ENCODE measurements at places on chromosomes 2 and 18.

DNA sequence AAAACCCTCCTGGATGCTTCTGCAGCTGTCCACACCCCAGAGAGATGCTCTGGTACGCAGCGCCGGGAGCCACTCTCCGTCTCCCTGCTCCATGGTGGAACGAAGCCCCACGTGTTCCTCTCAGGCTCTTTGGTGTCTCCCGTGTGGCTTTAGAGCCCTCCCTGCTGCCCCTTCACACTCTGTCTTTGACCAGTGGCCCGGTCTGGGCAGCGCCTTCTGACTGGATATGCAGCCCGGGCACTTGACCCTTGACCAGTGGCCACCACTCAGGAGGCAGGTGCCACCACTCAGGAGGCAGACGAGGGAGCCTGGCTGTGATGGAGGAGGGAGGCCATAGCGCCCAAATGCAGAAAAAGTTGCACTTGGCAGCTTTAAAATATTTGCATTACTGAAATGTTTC is 214.5 kb upstream of the SALL3 start:
- DNase-seq = no peak

DNA sequence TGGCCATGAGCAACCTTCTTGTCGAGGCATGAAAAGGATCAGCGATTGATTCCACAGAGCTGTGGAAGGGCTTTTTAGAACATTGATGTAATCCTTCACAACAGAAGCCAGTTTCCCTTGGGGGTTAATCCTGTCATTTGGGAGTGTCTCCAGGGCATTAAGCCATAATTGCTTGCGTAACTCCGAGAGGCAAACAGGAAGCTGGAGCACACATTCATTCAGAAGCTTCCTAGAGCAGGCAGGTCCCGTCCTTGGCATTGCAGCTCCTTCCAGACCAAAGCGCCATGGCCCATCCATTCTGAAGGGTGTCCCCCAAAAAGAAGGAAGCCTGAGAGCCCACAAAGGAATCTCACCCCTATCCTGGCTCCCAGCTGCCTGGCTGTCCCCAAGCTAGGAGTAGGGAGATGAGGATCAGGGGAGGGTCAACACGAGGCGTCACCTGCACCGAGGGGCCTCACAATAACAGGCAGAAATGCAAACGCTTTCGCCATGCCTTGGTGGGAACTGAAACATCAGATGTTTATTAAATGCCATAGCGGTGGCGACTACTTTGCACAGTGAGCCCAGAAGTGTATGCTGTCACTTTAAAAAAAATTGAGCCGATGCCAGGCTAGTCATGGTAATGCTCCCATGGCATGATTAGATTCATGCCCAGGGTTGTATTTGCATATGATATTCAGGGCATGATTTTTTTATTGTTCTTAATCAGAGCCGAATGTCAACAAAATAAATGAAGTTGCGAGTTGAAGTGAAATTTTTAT is 339.4 kb downstream of the BCL11A start:
- no peak for DNase-seq

- no peak for DNase-seq
These were observed 28.5 kb downstream of the GALNT1 start for GRCh38 chr18:35610089-35610488.

DNA sequence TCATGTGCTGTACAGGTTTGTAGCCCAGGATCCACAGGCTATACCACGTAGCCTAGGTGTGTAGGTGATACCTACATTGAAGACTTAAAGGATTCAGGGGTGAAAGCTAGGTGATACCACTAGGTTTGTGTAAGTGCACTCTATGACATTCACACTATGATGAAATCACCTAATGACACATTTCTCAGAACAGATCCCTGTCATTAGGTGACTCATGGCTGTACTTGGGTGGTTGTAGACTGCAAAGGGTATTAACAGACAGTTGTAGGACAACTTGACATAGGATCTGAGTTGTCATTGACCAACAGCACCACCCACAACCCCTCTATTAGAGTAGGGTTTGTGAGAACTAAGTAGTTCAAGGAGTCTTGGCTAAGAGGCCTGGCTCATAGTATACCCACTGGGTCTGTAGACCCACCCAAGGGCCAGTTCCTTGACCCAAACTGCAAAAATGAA is 27.7 kb upstream of the SMCHD1 start:
- no peak for DNase-seq

DNA sequence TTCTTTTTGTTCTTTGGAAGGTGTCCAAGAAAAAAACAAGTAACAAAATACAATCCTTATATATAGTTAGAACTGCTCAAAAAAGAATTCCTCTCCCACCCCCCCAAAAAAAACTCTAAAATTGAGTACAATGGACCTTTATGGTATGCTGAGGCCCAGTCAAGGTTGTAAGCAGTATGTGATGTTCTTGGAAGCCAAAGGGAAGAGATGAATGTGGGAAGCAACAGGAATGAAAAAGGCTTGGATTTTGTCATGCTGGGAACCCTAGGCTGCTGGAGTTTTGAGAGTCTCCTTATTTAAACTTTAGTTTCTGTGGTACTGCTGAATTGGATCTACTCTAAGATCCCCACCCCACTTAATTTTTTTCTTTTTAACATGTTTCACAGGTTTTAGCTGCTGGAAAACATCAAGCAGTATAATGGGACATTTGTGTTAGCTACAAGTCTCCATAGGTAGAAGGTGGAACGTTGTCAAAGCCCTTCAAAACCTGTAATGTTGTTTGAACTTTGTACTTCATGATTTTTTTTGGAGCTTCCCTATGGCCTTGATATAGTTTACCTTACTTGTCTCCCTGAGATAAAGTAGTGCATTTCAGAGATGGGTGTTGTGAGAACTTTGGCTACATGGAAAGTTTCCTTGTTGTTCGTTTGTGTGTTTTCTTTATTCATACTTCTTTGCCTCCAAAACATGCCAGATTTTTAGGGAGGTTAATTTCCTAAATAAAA is 57.7 kb downstream of the PHLPP1 start:
- no peak for DNase-seq

- no peak for DNase-seq
These were observed 174.2 kb downstream of the MIB1 start for GRCh38 chr18:21914739-21915319.

DNA sequence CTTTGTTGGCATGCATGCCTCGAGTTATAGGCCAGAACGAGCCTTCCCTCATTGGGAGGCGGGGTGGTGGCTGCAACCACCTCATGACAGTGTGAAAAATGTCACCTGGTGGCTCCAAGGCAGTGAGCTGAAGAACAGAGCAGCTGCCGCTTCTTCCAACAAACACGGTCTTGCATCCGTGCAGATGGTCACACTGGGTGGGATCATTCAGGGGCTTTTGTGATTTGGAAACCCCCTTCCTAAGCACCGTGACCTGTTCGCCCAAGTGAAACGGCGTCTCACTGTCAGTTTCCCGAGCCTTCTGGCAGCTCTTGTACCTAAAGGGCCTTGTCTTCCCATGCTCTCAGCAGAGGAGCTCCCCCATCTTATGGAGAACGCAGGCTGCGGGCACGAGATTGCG is 159.7 kb downstream of the NAPG start:
- no peak for DNase-seq

DNA sequence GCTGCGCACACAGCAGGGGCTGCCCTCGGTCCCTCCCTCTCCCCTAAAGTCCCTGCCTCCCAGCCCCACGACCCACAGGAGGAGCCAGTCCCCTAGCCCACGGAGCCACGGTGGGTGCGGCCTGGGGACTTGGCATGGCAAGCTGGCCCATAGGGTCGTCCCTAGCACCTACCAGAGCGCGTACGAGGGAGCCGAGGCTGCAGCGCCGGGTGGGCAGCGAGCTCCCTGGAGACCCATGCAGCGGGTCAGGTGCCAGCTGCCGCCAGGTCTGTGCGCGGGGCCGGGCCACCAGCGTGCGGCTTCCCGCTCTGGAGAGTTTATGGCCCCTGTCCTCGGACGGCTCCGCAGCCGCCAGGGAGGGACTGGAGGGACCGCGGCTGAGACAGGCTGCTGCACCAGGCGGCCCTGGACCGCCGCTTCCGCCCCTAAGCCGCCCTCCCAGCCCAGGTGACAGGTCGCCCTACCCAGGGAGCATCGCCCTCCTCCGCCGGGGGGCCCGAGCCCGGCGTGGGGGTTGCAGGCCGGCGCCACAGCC is 273.6 kb downstream of the CCDC74A start:
- no peak for DNase-seq

DNA sequence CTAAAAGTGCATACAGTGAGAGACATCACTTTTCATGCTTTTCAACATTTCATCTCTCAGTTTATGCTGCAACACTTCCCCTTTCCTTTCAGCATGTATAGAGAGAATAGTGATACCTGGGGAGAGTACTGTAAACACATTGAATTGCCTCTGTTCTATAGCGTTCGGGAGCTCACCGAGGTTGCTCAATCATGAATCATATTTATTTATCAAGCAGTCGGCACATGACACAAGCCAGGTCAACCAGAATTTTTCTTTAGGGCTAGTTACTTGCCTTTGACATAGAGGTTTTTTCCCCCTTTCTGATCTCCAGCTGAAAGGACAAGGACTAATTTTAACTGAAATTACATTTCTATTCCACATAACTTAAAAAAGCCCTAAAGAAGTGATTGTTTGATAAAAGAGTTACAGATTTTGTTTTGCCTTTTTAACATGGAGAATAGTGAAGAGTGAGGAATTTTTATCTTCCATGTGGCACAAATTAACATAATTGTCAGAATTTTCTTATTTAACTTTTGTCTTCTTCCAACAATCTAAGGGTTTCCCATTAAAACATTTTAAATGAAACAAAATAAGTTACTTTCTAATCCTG is 690.9 kb upstream of the TMEFF2 start:
- DNase-seq = no peak

DNA sequence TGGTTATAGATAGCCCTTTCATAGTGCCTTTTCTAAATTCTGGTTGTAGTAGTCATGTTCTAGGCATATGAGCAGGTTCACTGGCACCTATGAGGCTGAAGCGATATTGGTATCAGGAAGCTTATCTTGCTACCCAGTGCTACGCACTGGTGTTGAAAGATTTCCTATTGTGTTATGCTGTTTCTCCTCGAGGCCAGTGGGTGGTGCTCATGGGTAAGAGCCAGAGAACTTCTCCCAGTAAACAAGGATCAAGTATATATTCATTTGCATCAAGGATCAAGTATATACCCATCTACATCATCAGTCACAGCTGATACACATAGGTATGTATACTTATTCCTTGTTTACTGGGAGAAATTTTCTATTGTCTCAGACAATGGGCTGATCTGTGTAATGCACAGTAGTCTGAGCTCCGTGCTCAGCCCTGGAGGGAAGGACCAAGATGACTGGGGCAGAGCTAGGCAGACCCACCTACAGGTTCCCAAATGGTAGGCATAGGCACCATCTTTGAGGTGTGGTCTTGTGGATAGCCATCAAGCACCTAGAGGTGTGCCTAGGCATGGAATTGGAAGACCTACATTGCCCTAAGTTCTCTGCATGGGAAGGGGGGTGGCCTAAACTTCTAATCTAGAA is 101.2 kb upstream of the GALNT13 start:
- DNase-seq = no peak

DNA sequence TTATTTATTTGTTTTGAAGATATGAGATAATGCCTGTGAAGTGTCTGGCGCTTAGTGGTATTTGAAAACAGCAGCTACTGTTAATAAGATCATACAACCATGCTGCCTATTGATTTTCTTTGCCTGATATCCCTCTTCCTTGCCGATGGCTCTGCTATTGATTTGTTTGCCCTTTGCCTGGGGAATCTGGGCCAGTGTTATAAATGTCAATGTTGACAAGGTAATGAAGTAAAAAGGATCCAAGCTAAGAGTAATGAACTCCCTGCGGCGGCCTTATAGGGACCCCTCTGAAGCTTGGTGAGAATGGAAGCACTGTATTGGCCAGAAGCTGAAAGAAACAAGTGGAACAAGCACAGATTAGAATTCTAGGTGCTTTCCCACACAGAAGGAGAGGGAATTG is 854.6 kb downstream of the CNTNAP5 start:
- DNase-seq = no peak

DNA sequence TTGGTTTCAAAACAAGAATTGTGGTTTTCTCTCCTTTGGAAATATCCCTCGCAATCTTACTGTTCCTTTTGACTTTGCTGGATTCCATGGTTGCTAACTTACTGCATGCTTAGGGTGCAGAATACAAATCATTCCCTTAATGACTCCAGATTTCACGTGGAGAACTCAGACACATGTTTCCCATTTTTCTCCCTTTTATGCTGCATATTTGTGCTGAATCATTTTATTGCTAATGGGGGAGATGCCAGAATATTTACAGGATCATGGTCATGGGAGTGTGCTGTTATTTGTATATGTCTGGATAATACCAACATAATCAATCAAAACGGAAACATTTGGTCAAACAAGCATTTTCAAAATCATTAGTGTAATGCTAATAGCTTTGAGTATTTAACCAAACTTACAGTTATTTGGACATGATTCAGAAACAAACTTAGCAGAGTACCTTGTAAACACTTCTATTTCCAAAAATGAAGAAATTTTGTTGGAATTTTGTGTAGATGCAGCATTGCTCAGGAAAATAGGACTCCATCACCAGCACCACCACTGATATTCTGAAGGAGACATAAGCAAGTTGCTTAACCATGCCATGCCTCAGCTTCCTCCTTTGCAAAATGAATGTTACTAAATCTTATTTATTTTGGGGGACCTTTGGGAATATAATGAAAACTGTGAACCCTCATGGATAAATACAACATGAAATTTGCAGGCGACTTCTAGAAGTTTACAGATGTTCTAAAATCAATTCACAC is 122.5 kb upstream of the RND3 start:
- no peak for DNase-seq

DNA sequence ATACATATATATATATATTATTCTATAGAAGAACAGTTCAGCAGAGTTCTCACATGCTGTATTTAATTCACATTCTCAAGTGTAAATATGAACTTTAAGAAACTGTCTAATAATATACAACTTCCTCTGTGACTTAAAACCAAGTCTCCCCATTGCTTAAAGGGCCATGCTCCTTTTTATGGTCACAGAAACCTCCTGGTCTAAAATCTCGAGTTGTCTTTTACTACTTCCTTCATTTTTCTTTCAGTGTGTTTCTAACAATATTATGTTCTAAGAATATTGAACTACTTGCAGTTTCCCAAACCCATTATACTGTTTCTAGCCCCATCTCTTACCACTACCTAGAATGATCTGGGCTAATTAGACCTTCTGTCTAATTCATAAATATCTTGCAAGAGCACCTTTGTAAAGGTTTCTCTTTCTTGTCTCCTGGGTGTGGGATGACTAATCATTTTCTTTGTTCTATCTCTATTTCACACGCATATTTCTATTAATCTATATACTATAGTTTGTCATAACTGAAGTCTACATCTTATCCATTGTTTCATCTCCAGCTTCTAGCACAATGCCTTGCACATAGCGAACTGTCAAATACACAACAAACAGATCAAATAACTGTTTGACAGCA is 48.8 kb downstream of the ERBB4 start:
- DNase-seq = no peak

GRCh38 chr2:75428060-75428459 is 132.7 kb downstream of the EVA1A start:
- no peak for DNase-seq

- DNase-seq = no peak
These were observed 60.0 kb downstream of the ROCK1 start for GRCh38 chr18:21051620-21052019.

DNA sequence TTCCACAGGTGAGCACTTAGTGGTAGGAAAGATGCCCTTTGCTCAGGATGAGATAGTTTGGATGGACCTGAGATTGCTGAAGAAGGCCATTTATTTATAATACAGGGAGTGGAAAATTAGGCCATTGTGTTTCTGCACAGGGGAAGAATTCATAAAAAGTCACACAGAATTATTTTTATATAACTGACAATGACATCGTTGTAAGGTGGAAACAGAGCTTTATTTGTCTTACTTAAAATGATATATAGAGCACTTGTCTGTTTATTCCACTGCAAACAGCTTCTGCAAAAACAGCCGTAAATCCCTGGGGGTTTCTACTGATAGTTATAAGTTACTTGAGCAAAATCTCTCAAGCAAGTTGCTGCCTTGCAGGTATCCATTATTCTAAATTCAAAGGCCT is 158.1 kb upstream of the ZNF521 start:
- no peak for DNase-seq
